ENCODE measurements at places on chromosomes 13 and 19. TPM values are rescaled to one million over a fixed set of nuclear protein-coding genes. Genes with fewer than 3 reads are reported as not detected.

Gene SLC25A41
- 1.4 TPM for total RNA-seq

GRCh38 chr19:16751701-16752100 lies 32.1 kb downstream of the NWD1 start:
- H3K4me3 ChIP-seq = no peak overlapping the region
- H3K4me1 ChIP-seq = no peaks in the 10 kb centered on the region
- no peak for DNase-seq

Gene SLAIN1
- 4.8 TPM for total RNA-seq

DNA sequence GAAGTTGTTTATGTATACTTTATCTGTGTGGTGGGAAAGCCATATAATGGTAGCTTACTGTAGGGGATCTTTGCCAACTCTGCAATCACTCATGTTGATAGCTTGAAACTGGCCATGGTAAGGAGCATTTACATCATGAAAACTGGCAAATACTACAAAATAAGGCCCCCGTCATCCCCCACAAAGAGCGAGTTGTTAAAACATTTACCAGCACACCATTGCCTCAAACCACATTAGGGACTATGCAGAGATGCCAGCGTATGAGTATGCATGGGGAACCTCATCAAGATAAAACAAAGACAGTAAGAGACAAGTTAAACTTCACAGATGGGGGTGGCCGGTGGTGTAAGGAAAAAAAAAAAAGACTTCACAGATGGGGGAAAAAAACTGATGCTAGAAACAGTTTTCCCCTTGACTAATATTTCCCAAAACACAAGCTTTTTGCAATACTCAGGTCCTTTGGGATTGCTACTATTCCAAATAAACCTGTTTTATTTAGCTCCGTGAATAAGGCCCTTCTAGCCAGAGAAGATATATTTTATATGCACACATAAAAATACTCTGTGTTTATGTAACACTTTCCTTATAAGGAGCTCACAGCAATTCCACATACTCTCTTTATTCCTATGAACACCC lies 70.6 kb upstream of the SERP2 start:
- H3K27ac ChIP-seq = no peak overlapping the region
- peaks cover 9% of the 10 kb centered on the region for H3K36me3 ChIP-seq
- no peaks in the 10 kb centered on the region for H3K27me3 ChIP-seq
- no peak overlapping the region for H3K4me3 ChIP-seq
- no peak for DNase-seq

GRCh38 chr13:37416291-37417059 lies 182.1 kb downstream of the POSTN start:
- no peaks in the 10 kb centered on the region for H3K27me3 ChIP-seq
- no peak for DNase-seq
- H3K4me3 ChIP-seq = no peak overlapping the region
- no peaks in the 10 kb centered on the region for H3K36me3 ChIP-seq

- peaks cover 11% of the 10 kb centered on the region for H3K36me3 ChIP-seq
- H3K27me3 ChIP-seq = no peaks in the 10 kb centered on the region
- peaks cover 40% of the 10 kb centered on the region for H3K4me1 ChIP-seq
- no peak for DNase-seq
Observed at GRCh38 chr19:49869009-49869483, 1.7 kb upstream of the PNKP start.

- DNase-seq = no peak
- peaks cover 7% of the 10 kb centered on the region for H3K4me1 ChIP-seq
- no peaks in the 10 kb centered on the region for H3K27me3 ChIP-seq
Observed at GRCh38 chr13:47216176-47216822, 319.4 kb upstream of the HTR2A start.

Gene ZNF814
- total RNA-seq = 8.7 TPM

- no peak overlapping the region for H3K27ac ChIP-seq
- no peak for DNase-seq
- H3K36me3 ChIP-seq = peaks cover 25% of the 10 kb centered on the region
Observed at GRCh38 chr19:17105556-17105955, 30.0 kb downstream of the MYO9B start.

DNA sequence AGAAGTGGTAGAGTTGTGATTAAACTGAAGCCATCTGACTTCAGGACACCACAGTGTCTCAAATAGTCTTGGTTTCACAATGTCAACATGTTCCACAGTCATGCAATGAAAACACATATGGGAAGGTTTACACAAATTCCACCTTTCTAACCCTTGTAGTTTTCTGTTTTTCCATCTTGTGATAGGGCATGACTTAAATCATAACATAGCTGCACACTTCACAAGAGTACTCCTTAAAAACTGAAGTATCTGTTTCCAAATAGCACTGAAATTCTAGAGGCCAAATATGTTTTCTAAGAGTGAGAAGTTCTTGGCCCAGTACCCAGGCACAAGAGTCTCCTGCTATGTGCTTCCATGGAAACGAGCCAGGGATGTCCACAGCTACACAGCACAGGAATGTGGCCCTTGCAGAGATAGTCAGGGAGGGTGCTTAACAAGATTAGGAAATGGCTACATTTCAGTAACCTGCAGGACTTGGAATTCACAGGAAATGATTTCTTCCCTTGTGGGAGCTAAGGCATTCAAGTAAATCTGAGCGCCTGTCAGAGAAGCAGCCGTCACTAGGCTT lies 269.1 kb downstream of the NDFIP2 start:
- H3K36me3 ChIP-seq = no peaks in the 10 kb centered on the region
- no peak for DNase-seq
- no peaks in the 10 kb centered on the region for H3K27me3 ChIP-seq
- H3K27ac ChIP-seq = no peak overlapping the region
- no peaks in the 10 kb centered on the region for H3K4me1 ChIP-seq

- peak; percentile 0 for DNase-seq
- no peak overlapping the region for H3K27ac ChIP-seq
- H3K27me3 ChIP-seq = peaks cover 2% of the 10 kb centered on the region
- no peaks in the 10 kb centered on the region for H3K4me1 ChIP-seq
Observed at GRCh38 chr13:97911311-97912138, 42.0 kb upstream of the IPO5 start.
